ENCODE measurements at places on chromosomes 2 and 18. TPM values are rescaled to one million over a fixed set of nuclear protein-coding genes. Genes with fewer than 3 reads are reported as not detected.

The VAPA gene
- total RNA-seq = 168 TPM

The RASGRP3 gene
- 1.1 TPM for total RNA-seq

The COPS8 gene
- total RNA-seq = 137 TPM

The PSMA8 gene
- total RNA-seq = not detected

The SLC9A2 gene
- 3.4 TPM for total RNA-seq

The SKOR2 gene
- total RNA-seq = not detected

The COLEC11 gene
- 0.61 TPM for total RNA-seq

The SERPINB4 gene
- 0.14 TPM for total RNA-seq

The MPPE1 gene
- 18.5 TPM for total RNA-seq

The RIT2 gene
- not detected for total RNA-seq

The ICOS gene
- total RNA-seq = not detected

The AFF3 gene
- 0.06 TPM for total RNA-seq

The CNDP1 gene
- not detected for total RNA-seq

The CHPF gene
- 18.1 TPM for total RNA-seq

The MALL gene
- total RNA-seq = 138 TPM

The EGR4 gene
- total RNA-seq = 0.31 TPM

The FBXO15 gene
- total RNA-seq = 0.72 TPM

The CXCR2 gene
- 0.03 TPM for total RNA-seq

The ADI1 gene
- total RNA-seq = 64.3 TPM

The TMEM200C gene
- not detected for total RNA-seq

The SOX11 gene
- total RNA-seq = not detected

The HOXD9 gene
- 1.7 TPM for total RNA-seq

The PDE6D gene
- total RNA-seq = 23.4 TPM

The ATG9A gene
- 49.9 TPM for total RNA-seq

The GPR55 gene
- not detected for total RNA-seq

The CCBE1 gene
- 10.4 TPM for total RNA-seq

The FSHR gene
- not detected for total RNA-seq

The NTSR2 gene
- not detected for total RNA-seq

The TRABD2A gene
- 9.7 TPM for total RNA-seq

The ECEL1 gene
- 0.15 TPM for total RNA-seq

The SIX3 gene
- 0.58 TPM for total RNA-seq

Data from A549 treated with CORT108297 at 1 μM for 4 hours (cell line).